ENCODE measurements at places on chromosomes 3 and 15.

DNA sequence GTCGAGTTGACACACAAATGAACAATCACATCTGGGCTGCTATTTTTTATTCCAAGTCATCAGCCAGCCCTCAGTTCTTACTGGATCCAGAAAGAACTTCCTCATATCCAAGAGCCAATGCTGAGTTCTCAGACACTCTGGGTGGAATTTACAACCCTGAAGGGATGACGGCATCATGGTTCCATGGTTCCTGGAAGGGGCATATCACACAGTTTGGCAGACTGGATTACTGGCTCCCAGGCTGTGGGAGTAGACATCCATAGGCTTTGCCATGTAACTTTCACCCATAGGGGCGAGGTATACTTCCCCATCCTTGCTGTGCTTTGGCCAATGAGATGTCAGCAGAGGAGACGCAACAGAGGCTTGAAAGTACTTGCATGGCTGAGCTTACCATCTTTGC, 26.9 kb upstream of the KBTBD12 start:
- DNase-seq: no peak

DNA sequence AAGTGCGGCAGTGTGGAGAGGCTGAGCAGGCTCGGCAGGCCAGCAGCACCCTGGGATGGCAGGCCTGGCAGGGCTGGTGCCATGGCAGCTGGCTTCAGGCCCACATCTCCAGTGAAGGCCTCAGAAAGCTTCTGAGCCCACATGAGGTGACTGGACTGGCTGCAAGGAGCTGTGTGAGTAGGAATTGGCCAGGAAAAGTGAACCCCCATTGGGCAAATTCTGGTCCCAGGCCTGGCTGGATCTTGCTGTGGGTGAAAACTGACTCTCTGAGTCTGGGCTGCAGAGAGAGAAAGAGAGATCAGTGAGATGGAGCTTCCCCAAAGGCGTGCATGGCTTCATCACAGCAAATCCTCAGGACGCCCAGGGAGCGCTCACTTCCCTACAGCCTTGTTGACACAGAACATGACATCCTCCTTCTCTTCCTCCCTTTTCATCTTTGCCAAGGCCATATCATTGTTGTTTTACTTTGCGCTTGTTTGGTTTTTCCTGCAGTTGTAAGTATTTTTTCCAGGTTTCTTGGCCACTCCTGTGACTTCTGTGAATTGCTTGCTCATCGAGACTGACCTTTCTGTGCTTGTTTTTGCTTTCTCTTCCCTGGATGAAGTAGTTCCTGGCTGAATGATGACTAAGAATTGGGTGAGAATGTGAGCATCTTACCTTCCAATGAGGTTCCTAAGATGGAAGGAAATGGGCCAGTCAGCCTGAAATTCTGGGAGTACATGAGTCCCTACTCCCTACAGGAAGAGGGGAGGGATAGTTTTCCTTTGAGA, 299.1 kb downstream of the TLE3 start:
- DNase-seq: no peak

- DNase-seq: no peak
Measured at GRCh38 chr3:30059240-30059639, 547.2 kb upstream of the TGFBR2 start.

DNA sequence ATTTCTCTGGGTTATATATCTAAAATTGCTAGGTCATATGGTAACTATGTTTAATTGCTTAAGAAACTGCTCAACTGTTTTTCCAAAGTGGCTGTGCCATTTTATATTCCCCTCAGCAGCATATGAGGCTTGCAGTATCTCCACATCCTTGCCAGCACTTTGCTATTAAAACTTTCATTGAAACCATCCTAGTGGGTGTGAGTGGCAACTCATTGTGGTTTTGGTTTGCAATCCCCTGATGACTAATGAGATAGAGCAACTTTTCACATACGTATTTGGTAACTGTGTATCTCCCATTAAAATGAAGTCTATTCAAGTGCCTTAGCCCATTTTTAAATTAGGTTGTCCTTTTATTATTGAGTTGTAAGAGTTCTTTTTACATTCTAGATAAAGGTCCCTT, 17.3 kb downstream of the KPNA1 start:
- no peak for DNase-seq

GRCh38 chr3:42012935-42013690, 51.2 kb upstream of the ULK4 start:
- DNase-seq: peak; percentile 90

GRCh38 chr15:92781925-92782453, 118.1 kb upstream of the CHD2 start:
- no peak for DNase-seq

- DNase-seq: no peak
Measured at GRCh38 chr15:62462268-62462667, 297.2 kb upstream of the C2CD4B start.

DNA sequence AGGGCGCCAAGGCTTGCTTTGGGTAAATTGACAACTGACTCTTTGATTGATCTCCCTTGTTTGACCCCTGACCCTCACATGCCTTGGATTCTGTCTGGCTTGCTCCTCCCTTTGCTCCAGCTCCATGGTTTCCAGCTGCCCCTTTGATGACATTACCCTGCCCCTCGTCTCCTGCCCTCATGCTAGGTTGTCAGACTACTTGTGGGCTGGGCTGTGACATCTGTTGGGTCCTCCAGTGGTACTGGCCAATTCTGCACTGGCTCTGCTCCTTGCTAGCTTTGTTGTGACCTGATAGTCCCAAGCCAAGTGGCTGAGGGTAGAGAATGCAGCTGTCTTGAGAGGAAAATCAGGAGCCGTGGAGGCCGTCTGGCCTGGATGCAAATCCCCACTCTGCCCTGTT, 6.2 kb downstream of the THSD4 start:
- no peak for DNase-seq

- no peak for DNase-seq
Measured at GRCh38 chr15:47218295-47218694, 499.0 kb upstream of the SEMA6D start.

DNA sequence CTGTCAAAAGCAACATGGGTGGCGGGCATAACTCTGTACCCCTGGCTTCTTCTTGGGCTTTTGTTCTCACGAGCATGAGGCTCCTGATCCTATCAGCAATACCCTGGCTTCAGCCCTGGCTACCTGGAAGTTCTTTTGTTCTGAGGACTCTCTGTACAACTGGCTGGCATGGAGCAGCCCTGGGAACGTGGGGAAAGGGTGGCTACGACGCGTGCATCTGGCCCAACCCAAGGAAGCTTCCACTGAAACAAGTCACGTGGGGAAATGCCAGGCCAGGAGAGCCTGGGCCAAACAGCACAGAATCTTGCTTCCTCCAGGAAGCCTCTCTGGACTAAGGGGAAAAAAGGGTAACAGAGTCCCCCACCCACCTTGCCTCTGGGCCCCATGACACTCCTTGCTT, 22.7 kb upstream of the ATP2B2 start:
- no peak for DNase-seq

GRCh38 chr3:121252676-121253075, 293.1 kb downstream of the POLQ start:
- no peak for DNase-seq

DNA sequence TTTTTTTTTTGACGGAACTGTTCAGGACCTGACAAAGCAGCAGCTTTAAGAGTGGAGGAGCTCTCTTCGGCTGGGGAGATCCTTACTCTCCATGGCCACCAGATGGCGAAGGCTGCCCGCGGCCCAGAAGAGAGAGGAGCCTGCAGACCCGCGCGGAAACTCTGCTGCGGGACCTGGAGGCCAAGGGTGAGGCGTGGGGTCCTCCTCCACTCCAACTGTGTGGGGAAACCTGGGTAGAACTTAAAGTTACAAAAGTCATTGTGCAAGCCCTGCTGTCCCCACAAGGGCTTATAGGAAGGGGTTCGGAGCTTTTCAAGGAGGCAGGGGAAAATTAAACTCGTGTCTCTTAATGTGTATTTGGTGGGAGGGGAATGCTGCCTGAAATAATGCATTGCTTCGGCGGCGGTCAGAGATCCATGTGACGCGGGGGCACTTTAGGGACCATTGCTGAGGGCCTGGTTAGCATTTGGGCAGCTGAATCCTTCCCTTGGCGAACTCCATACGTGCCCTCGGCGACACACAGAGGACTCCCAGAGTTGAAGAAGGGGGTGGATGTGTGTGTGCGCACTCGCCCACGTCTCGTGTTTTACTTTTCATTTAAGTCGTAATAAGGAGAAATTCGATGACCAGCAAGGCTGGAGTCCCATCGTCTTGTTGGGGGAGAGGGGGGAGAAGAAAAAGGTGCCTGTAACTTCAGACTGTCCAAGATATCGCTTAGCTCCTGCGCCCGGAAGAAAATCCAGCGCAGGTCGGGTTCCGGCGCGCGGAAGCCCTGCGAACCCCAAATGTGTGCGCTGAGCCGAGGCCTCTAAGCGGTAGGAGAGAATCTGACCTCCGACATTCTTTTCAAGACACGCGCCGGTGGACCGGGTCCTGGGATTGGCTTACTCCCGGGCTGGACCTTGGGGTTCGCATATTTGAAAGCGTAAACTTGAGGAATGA, 9.7 kb downstream of the EOMES start:
- peak; percentile 21 for DNase-seq

DNA sequence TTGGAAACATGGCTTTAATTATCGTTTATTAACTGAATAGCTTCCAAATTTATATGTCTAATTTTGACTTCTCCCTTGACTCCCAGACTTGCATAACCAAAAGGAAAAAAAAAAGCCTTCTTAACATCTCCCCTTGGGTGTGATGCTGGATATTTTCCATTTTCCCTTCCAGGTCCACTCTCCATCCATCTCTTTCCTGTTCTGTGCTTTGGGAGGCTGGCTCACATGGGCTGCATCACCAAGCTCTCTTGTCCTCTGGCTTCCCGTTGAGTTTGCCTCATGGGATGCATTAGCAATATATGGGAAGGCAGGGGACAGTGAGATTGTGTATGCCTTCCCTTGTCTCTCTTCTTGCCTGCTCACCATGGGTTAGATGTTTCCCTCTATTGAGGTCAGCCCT, 77.8 kb upstream of the FAM98B start:
- DNase-seq: no peak

- DNase-seq: no peak
Measured at GRCh38 chr3:46080124-46080968, 53.1 kb upstream of the XCR1 start.

DNA sequence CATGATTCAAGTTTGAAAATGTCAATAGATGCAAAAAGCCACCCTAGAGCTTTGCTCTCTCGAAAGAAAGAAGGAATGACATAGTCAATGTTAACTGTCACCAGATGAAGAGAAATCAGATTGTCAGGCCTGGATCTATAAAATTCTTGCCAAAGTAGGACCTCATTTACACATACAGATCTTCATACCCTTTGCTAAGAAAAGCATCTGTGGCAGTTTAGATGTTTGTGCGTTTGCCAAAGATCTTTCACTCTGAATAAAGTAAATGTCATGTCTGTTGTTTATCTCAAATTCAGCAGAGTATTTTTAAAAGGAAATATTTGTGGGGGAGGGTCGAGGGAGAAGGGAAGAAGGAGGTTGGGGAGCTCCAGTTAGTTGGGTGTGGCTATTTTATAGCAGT, 119.4 kb downstream of the FEZF2 start:
- no peak for DNase-seq

DNA sequence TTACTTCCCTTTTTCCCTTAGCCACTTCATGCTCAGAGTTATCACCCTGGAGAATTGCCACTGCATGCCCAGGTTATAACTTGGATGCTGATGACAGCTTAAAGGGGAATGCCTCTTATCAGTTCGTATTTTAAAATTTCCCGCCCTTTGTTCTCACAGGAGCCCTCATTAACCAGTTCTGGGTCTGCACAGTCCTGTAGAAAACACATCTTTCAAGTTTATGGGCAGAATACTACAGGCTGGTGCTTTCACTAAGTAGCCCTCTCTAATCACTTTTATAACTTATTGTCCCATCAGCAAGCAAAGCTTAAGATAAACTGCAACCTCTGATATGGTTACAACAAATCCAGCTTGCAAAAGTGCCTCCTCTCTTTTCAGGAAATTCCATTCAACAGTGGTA, 587.3 kb upstream of the UBE2E2 start:
- DNase-seq: no peak

- DNase-seq: no peak
Measured at GRCh38 chr3:126053513-126053912, 30.4 kb downstream of the SLC41A3 start.

- no peak for DNase-seq
Measured at GRCh38 chr3:129599607-129600006, 6.9 kb downstream of the PLXND1 start.

DNA sequence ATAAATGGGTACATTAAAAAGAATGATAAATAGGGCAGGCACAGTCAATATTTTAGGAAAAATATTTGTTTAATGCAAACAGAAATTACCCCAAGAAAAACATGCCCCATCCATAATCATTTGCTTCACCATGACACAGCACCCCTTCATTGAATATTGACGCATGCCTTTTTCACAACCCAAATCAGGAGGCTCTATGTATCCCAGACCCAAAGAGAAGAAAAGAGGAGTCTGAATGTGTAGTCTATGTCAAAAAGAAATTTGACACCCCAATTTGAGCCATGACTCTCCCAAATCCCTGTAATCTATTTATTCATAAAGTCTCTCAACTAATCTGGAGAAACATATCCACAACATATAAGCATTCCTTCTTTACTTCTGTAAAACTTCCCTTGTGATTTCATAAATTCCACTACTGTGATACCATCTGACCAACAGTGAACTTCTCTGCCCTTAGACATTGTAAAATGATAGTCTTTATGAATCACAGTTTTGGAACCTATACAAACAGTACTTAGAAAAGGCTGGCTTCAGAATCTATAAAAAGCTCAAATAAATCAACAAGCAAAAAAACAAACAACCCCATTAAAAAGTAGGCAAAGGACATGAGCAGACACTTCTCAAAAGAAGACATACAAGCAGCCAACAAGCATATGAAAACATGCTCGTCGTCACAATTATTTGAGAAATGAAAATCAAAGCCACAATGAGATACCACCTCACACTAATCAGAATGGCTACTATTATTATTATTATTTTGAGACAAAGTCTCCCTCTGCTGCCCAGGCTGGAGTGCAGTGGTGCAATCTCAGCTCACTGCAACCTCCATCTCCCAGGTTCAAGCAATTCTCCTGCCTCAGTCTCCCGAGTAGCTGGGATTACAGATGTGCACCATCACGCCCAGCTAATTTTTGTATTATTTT, 53.4 kb upstream of the XRN1 start:
- DNase-seq: no peak

GRCh38 chr3:136075218-136075808, 109.8 kb downstream of the PPP2R3A start:
- DNase-seq: peak; percentile 37

GRCh38 chr15:34754171-34754601, 612 bp downstream of the GJD2 start:
- no peak for DNase-seq

- no peak for DNase-seq
Measured at GRCh38 chr3:16550305-16550675, 36.8 kb upstream of the RFTN1 start.

GRCh38 chr15:75177360-75178071, 24.2 kb upstream of the C15orf39 start:
- no peak for DNase-seq

- DNase-seq: no peak
Measured at GRCh38 chr15:73264881-73265280, 103.9 kb downstream of the HCN4 start.

Measured in GM12864 (cell line).